ENCODE measurements at places on chromosomes 7 and 10. TPM values are rescaled to one million over a fixed set of nuclear protein-coding genes. Genes with fewer than 3 reads are reported as not detected.

GRCh38 chr10:88794731-88795130, 7.8 kb upstream of the LIPM start:
- DNase-seq: no peak

DNA sequence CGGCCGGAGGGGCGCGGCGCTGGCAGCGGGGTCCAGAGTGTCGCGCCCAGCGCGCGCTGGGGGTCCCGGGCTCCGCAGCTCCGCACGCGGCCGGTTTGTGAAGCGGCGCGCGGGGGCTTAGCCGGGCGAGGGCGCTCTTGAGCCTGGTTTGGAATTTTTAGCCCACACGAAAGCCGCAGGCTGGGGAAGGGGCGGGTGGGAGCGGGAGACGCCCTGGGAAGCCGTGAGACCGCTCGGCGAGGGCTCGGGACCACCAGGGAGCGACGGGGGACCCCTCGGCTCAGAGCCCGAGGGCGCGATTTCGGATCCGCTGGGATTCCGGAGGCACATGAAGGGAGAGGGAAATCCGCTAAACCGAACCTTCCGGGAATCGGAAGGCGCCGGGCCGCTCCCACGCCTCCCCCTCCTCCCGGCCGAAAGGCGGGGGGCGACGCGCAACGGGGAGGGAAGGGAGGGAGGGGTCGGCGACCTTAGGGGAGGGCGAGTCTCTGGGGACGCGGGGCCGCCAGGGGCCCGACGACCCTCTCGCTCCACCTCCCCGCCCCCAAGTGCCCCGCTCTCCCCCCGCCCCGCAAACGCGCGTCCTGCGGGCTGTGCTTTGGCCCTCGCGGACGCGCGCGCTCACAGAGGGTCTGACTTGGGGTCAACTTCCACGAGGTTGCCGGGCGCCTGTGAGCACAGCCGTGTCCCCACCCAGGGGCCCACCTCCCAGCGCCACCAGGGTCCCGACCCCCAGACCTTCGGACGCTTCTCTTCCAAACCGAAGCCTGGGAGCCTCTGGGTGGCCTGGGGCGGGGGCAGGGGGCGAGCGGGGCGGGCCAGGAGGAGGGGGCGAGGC, 5.1 kb upstream of the ELFN1 start:
- DNase-seq: peak; percentile 80

- no peak for DNase-seq
Observed at GRCh38 chr10:128167926-128168520, 41.8 kb upstream of the MKI67 start.

The GPRIN2 gene
- 22.3 TPM for polyA plus RNA-seq

The SH3PXD2A gene
- polyA plus RNA-seq: 89.3 TPM

DNA sequence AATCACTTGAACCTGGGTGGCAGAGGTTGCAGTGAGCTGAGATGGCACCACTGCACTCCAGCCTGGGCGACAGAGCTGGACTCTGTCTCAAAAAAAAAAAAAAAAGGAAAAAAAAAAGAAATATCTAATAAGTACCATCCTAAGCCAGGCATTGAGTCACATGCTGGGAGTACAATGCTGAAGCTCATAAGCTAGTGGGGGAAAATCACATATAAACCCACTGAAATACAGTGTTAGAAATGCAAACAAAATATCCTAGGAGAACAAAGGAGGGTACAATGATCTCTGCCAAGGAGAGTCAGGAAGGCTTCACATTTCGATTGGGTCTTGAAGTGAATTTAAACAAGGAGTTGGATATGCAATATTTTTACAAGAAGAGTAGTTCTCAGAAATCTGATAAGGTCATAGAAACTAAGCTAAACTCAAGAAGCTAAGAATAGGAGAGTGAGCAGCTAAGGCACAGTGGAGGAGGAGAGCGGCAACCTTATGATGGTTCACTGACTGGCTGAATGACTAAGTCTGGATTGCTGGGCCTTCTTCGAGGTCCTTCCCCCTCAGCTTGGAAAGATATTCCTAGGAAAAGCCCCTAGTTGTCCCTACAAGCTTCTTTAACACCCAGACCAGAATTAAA, 115.5 kb downstream of the PHTF2 start:
- no peak for DNase-seq

The LIPK gene
- not detected for polyA plus RNA-seq
